ENCODE measurements at places on chromosomes 11 and 22.

DNA sequence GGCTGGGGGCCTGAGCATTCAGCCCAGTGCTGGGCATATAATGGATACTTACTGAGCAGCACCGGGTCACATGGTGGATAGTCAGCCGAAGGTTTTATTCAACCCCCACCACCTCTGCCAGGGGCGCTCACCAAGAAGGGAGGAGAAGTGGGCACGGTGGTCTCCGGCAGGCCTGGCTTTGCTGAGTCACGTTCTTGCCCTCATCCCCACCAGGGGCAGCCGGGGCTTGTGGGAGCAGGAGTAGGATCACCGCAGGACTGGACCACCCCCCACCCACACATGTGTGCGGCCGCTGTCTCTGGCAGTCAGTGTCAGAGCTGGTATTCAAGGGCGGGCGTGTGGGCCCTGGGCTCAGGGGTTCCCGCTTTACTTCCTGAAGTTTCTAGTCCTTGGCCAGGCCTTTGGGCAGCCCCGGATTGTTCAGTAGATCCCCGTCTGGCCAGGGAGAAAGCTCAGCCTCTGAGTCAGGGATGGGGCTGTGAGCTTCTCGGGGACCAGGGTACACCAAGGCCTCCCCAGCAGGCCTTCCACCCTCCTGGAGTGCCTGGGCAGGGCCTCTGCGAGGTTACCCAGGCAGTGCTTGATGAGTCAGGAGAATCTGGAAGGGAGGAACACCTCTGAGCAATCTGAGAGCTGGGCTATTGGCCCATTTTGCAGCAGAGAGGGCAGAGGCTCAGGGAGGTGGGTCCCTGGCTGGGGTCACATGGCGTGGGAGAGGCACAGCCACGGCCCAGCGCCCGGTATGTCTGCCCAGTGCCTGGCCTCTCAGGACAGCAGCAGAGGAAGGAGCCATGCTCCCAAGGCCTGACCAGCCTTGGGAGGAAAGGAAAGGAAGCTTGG lies 60.6 kb downstream of the RTL6 start:
- DNase-seq, result no peak

DNA sequence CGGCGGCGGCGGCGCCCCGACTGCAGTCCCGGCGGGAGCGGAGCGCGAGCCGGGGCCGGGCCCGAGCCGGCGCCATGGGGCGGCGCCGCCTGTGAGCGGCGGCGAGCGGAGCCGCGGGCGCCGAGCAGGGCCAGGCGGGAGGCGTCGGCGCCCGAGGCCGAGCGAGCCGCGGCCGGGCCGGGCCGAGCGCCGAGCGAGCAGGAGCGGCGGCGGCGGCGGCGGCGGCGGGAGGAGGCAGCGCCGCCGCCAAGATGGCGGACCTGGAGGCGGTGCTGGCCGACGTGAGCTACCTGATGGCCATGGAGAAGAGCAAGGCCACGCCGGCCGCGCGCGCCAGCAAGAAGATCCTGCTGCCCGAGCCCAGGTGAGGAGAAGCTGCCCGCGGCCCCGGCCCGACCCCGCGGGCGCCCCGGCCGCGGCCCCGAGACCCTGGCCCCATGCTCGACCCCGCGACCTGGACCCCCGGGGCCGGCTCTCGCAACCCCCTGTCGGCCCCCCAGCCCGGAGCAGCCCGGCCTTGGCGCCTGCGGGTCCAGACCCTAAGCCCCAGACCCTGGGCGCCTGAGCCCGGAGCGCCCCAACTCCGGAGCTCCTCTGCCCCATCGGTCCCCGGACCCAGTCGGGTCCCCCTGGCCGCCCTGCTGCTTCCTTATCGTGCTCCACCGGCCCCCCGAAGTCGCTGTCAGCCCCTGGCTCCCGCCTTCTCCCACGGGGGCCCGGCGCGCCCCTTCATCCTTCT lies at the start of gene GRK2:
Gene GRK2 (plus strand): TSS at position 25 of the 739 bp plus-strand sequence. CDS start 227 bp downstream, at position 252.
- peak; percentile 51 for DNase-seq

GRCh38 chr11:115933564-115933963 lies 429.3 kb upstream of the CADM1 start:
- no peak for DNase-seq

DNA sequence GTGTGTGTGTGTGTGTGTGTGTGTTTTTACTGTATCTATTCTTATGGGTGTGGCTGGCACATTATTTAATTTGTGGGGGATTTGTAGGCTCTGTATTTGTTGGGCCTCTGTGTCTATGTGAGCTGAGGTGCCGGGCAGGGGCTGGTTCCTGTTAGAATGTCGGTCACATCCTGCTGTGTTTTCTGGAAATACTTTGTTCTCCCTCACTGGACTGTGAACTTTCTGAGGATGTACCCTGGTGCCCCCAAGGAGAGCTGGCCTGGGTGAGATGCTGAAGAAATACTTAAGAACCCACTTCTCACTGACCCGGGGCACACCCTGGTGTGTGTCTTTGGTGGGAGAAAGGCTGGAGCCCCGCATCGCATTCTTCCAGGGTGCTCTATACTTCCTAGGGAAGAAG lies 28.6 kb downstream of the KIAA1671 start:
- DNase-seq, result no peak

- DNase-seq, result no peak
Measured at GRCh38 chr11:828506-829175, 922 bp downstream of the CRACR2B start.

GRCh38 chr22:16559056-16559955 lies 33.3 kb downstream of the CCT8L2 start:
- DNase-seq, result no peak

- no peak for DNase-seq
Measured at GRCh38 chr11:62491571-62492329, 54.9 kb downstream of the AHNAK start.

- no peak for DNase-seq
Measured at GRCh38 chr11:120501440-120501839, 10.1 kb upstream of the GRIK4 start.

- DNase-seq, result no peak
Measured at GRCh38 chr11:70783821-70784220, 385.5 kb downstream of the CTTN start.

GRCh38 chr11:112050721-112051120 lies 23.1 kb downstream of the PIH1D2 start:
- no peak for DNase-seq

GRCh38 chr11:31802990-31803812 lies 7.9 kb downstream of the PAX6 start:
- no peak for DNase-seq
